Transverse colon (tissue), 4 donors: ENCODE measurements at places on chromosomes 16 and 17.
A peak's percentile ranks its signal among the peaks of the same experiment; 100 is the strongest.

DNA sequence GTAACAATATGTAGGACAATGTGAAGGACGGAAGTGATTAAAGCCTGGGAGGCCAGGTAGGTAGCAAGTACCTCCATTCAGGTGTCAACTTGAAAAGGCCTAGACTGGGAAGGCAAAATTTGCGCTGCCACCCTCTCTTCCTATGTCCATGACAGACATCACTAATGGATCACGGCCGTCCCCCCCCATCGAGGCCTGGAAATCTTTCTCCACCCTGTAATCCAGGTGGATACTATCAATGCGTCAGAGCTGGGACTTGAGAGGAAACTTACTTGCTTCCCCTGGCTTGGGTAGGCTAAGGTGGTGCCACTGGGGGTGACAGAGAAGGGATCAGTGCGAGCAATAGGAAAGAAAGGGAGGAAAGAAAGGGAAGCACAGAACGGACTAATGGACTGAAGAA, 156.1 kb downstream of the SALL1 start:
- H3K4me1 ChIP-seq = no peaks in the 10 kb centered on the region
- no peaks in the 10 kb centered on the region for H3K27me3 ChIP-seq
- H3K27ac ChIP-seq = no peak overlapping the region
- H3K4me3 ChIP-seq = no peak overlapping the region

DNA sequence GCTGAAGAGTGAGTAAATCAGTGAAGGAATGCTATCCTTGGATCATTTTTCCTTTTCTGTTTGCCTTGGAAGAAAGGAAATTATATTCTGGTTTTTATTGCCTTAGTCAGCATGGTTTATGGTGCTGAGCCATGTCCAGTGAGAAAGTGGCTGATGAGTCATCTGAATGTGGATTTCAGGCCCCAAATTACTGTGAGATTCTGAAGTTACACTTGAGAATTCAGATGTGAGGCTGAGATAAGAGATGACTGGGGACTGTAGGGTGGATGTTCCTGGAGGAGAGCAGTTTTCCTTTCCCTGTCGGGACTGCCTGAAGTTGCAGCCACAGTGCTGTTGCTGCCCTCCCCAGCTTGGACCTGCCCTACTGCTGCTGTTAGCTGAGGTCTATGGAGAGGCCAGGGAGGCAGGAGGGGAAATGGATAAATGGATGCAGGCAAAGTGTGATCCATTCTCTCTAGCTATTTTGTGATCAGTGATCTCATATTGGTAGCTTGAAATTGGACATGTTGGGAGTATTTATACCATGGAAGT, 4.2 kb upstream of the MAP3K14 start:
- no peak overlapping the region for H3K4me3 ChIP-seq
- H3K27ac ChIP-seq = peak overlapping the region; percentile 100
- no peak for DNase-seq
- peaks cover 46% of the 10 kb centered on the region for H3K4me1 ChIP-seq
- H3K36me3 ChIP-seq = no peaks in the 10 kb centered on the region

DNA sequence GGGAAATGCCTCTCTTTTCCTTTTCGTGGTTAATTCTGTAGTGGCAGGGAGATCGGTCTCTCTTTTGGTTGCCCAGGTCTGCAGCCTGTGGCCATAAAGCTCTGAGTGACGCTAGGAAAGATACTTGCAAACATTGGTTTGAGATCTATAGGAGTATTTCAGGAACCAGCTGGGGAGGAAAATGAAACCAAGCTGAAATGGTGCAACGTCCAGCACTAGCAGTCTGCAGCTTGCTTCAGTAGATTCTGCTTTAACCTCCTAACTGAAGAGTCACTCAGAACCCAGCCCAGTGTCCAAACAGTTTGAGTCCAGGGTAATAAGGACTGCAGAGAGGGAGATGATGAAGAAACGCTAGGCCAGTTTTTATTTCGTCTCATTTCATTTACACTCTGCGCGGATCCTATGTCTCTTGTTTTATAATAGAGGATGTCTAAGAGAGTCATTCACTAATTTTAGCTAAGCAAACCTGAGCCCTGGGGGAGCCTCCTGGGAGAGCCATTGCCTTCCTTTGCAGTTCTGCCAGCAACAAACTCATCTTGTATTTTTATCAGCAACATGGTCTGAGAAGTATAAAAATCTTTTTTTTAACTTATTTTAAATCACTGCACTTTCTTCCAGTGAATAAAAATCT, 12.0 kb downstream of the SP2 start:
- H3K4me3 ChIP-seq = no peak overlapping the region
- peak overlapping the region; percentile 15 for H3K27ac ChIP-seq
- peaks cover 19% of the 10 kb centered on the region for H3K4me1 ChIP-seq
- DNase-seq = no peak
- H3K36me3 ChIP-seq = no peaks in the 10 kb centered on the region

- peaks cover 8% of the 10 kb centered on the region for H3K4me1 ChIP-seq
- H3K36me3 ChIP-seq = no peaks in the 10 kb centered on the region
- DNase-seq = peak; percentile 50
- no peak overlapping the region for H3K4me3 ChIP-seq
- H3K27ac ChIP-seq = peak overlapping the region; percentile 60
Measured at GRCh38 chr17:12422651-12423050, 243.0 kb upstream of the MYOCD start.

GRCh38 chr17:74981979-74982662, 5.3 kb upstream of the CDR2L start:
- H3K27ac ChIP-seq = peak overlapping the region; percentile 84
- H3K27me3 ChIP-seq = no peaks in the 10 kb centered on the region
- no peaks in the 10 kb centered on the region for H3K36me3 ChIP-seq
- peak; percentile 77 for DNase-seq
- peaks cover 19% of the 10 kb centered on the region for H3K4me1 ChIP-seq
